ENCODE measurements at places on chromosomes 7 and 10. TPM values are rescaled to one million over a fixed set of nuclear protein-coding genes. Genes with fewer than 3 reads are reported as not detected.

- DNase-seq: no peak
These were observed 10.7 kb downstream of the RHEB start for GRCh38 chr7:151508991-151509390.

GRCh38 chr10:85642082-85642420 lies 724.5 kb downstream of the GRID1 start:
- DNase-seq: no peak

- no peak for DNase-seq
These were observed 6.1 kb upstream of the CPA4 start for GRCh38 chr7:130286881-130287280.

Gene PLEKHS1
- 0.08 TPM for total RNA-seq

Measured in activated CD4-positive, alpha-beta memory T cell treated with anti-CD3 and anti-CD28 coated beads, Interleukin-2, amount 10 ng/mL, durations not matched to agents 7 days and 5 days (primary cell).